ENCODE measurements at places on chromosomes 13 and 19.

- peak; percentile 28 for DNase-seq
Observed at GRCh38 chr19:32197896-32198882, 147.2 kb upstream of the ZNF507 start.

- no peak for DNase-seq
Observed at GRCh38 chr13:79435561-79435990, 29.5 kb upstream of the RBM26 start.

GRCh38 chr19:56577719-56578602 is 10.7 kb downstream of the ZNF470 start:
- DNase-seq = no peak

- DNase-seq = no peak
Observed at GRCh38 chr13:19998960-19999359, 40.4 kb downstream of the ZMYM2 start.

DNA sequence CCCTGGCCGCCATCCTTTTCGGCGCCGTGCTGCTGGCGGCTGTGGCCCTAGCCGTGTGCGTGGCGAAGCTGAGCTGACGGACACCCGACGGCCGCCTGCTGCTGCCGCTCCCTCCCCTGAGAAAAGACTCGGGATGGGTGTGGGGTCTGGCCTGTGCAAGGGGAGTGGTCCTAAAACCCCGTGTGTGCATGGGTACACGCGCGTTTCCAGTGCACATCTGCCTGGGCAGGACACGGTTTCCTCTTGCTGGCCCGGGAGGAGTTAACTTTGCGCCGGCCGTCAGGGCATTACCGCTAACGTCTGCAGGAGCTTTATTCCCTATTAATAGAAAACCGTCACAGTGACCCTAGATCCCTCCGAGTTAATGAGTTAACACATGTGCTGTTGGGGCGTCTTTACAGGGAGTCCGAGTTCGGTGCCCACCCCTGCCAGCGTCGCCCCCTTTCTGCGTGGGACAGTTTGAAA is 1.3 kb downstream of the RGS9BP start:
- DNase-seq = no peak

GRCh38 chr13:41111454-41111853 is 21.1 kb downstream of the KBTBD6 start:
- DNase-seq = no peak

DNA sequence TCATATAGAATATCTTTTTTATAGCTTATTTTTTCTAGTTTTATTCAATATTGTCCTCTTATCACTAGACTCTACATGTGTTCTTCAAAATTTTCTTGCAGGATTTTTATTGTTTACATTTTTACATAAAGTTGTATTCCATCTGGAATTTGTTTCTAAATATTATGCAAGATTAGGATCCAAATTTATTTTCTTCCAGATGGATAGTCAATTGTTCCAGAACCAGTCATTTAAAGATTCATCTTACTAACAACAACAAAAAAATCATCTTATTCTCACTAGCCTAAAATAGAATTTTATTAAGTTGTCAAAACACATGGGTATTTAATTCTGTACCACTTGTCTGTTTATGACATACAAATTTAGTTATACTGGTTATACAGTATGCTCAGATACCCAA is 390.4 kb upstream of the GPC6 start:
- no peak for DNase-seq

- no peak for DNase-seq
Observed at GRCh38 chr13:80560609-80561008, 219.7 kb upstream of the SPRY2 start.

DNA sequence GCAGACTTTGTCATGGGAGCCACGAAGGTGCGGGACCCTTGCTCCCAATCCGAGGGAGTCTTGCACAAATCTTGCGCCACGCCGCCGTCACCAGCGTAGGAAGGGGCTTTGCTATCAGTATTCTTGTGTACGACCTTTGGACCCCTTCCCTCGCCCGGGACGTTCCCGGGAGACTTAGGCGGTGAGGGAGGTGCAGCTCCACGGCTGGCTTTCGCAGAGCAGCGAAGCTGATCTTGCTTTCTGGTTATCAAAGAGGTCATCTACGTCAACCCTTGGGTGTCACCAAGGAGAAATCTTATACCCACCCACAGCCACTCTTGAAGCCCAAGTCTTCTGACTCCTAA is 583 bp downstream of the TECR start:
- DNase-seq = no peak

DNA sequence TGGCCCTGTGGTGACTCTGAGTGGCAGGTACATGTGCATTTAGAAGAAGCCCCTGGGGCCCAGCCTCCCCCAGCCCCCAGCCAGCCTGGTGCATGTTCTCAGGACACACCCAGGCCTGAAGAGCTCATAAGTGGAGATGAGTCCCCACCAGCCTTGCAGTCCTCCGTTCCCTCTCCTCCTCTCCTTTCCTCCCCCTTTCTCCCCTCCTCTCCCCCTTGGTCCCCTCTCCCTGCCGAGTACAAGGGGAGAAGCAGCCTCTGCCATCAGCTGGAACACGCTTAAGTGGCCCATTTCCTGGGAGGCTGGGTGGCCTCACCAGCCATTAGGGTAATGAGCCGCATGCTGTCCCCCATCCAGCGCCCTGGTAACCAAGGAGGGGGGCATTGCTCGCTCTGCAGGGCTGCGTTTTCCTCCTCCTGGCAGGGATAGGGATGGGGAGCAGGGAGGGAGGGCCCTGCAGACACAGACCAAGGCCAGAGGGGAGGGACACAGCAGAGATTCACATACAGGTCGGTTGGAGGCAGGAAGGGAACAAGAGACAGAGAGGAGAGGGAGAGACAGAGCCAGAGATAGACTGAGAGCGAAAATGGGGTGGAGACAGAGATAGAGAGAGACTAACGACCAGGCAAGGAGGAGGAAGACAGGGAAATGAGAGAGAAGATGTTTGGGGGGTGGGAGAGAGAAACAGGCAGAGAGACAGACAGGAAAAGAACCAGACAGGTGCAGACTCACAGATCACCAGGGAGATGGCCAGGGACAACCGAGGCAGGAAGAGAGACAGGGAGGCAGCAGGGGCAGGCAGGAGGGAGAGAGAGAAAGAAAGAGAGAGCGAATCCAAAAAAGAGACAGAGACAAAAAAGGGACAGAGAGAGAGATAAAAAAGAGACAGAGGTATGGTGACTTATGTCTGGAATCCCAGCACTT is 19.3 kb upstream of the DPP9 start:
- DNase-seq = no peak

GRCh38 chr13:113941571-113942191 is 32.2 kb downstream of the C13orf46 start:
- no peak for DNase-seq

- no peak for DNase-seq
Observed at GRCh38 chr19:55508120-55508519, 19.9 kb downstream of the SSC5D start.

GRCh38 chr19:14383661-14384555 is 2.7 kb downstream of the ADGRE5 start:
- DNase-seq = no peak

DNA sequence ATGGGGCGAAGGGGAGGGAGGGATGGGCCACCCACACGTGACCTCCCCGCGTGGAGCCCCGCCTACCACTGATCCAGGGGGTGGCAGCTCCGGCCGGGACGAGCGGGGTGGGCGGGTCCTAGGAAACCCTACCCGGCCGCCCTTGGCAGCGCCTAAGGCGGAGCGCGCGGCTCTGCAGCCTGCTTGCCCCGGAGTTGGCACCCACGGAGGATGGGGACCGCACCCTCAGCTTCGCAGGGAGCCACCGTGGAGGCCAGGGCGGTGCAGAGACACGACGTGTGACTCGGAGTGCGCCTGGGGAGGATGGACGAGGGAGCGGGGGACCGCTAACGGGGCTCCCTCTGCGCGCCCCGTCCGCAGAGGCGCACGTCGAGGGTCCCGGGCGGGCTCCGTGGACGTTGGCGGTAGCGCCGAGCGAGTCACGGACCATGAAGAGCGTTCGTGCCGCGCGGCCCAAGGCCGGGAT is at the start of gene RGS9BP:
TSS of gene RGS9BP (plus strand) at position 129 of the 466 bp plus-strand sequence. CDS start 416 bp downstream, outside the sequence.
- no peak for DNase-seq

DNA sequence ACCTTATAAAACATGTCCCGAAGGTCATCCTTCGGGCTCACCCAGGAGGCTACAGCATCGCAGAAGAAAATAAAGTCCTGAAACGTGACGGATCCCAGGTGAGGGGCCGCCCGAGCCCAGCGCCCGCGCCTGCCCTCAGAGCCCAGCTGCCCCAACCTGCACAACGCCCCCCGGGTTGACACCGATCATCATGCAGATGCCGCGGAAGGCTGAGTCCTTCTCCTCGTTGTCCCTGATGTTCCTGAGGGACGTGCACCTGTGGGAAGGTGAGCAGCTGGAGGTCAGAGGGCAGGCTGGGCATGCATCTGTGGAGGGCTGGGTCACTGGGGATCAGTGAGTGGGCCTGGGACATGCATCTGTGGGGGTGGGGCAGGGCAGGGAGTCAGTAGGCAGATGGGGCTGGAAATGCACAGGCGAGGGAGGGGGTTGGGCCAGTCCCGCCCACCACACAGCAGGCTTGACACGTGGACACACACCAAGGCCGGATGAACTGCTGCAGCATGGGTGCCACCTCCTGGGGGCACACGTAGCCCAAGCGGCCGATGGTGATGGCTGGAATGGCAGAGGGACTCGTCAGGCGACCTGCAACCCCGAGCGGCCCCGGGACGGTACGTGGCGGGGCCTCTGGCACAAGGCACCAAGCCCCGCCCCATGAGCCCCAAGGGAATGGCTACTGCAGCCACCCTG is 5.3 kb upstream of the FBXW9 start:
- no peak for DNase-seq

- no peak for DNase-seq
Observed at GRCh38 chr19:35718345-35719041, 690 bp downstream of the KMT2B start.

DNA sequence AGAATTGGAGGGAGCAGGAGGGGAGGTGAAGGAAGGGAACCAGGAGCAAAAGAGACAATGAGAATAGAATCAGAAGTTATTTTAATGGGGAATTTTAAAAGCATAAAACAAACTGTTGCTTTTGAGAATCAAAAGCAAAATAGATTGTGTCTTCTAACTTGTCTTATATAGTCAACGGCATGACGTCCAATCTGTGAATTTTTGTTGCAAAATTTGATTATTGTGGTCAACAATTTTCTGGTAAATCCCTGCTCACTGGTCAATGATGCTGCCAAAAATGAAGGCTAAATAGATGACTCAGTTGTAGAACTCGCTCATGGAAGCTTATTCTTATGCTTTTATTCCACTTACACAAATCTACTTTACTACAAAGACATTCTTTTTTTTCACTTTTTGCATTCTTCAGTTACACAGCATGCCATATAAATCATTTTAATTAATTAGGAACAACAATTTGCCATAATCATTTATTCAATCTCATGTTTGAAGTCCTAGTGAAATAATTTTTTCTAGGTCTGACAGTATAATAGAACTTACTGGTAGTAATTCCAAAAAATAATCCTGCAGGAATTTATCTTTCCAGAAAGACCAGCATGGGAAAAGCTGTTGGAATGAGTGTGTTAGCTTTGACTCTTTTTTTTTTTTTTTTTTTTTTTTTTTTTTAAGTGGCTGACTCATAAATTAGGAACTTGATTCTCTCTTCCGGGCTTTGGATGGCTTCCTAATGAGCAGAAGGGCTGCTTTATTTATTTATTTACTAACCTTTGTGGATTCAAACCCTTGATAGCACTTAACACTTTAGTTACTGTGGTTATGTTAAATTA is 256.9 kb downstream of the SPRY2 start:
- no peak for DNase-seq

DNA sequence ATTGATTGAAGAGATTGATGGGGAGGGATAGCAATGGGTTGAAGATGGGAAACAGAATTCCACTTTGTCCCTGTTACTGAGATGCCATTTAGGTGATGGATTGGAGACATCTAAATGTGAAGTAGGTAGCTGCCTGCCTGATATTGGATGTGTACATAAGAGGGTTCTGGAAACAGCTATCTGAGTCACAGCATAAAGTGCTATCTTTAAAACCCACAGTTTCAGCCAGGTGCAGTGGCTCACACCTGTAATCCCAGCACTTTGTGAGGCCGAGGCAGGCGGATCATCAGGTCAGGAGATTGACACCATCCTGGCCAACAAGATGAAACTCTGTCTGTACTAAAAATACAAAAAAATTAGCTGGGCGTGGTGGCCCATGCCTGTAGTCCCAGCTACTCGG is 72.6 kb downstream of the DNAJC3 start:
- DNase-seq = no peak

DNA sequence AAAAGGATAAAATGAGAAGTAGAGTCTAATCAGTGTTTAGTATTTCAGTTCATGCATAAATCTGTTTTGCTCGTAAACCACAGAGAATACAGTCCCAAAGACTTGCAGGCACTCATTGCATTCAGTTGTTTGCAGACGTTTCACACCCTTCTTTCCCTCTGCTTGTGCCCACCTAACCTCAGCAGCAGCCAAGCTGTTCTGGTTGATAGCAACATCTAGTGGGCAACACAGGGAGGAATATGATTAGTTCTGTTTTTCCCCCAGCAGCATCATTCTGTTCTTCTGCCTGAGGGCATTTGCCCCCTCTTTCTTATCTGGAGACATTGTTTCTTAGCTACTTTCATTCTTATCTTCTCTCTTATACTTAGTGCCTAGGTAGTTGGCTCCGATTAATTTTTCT is 135.6 kb downstream of the PAN3 start:
- DNase-seq = no peak

DNA sequence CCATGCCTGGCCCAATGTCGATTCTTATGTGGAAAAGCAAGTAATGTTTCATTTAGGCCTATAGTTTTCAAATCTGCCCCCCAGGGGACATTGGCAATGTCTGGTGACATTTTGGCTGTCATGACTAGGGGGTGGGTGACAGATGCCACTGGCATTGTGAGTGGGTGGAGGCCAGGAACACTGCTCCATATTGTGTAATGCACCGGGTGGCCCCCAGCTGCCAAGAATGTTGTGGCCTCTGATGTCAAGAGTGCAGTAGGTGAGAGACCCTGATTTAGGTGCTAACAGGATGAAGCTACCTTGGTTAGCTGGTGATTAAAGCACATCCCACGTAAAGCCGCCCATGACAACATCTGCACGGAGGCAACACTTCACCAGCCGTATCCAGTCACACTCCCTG is 10.8 kb downstream of the C19orf44 start:
- DNase-seq = no peak

All from left forelimb (tissue), 1 donor.